Stimulated activated CD4-positive, alpha-beta T cell treated with anti-CD3 and anti-CD28 coated beads, TNF-alpha, amount 100 ng/mL, for 1 hour (primary cell): ENCODE measurements at places on chromosomes 2 and 18.

- DNase-seq = no peak
Measured at GRCh38 chr18:75269124-75269680, 58.6 kb downstream of the TSHZ1 start.

GRCh38 chr2:125479143-125479636 lies 1176.8 kb upstream of the GYPC start:
- no peak for DNase-seq

GRCh38 chr2:189799030-189799331 lies 14.7 kb downstream of the PMS1 start:
- no peak for DNase-seq

- DNase-seq = no peak
Measured at GRCh38 chr2:10923008-10923375, 11.3 kb downstream of the KCNF1 start.

- DNase-seq = no peak
Measured at GRCh38 chr2:98829581-98830270, 98.8 kb upstream of the MGAT4A start.

DNA sequence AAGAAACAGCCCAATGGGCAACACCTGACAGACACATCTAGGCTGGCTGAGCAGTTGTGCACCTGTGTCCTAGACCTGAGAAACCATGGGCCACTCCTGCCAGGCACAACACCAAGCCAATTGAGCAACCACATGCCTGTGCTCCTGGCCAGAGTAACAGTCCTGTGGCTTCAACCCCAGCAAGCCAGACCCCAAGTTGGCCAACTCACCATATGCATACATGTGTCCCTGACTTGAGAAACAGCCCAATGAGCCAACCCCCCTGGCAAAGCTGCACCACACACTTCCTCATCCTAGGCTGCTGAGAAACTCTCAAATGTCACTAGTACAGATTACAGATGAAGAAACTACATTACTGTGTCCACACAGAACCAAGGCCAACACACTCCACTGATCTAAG lies 36.6 kb downstream of the USP34 start:
- DNase-seq = no peak

DNA sequence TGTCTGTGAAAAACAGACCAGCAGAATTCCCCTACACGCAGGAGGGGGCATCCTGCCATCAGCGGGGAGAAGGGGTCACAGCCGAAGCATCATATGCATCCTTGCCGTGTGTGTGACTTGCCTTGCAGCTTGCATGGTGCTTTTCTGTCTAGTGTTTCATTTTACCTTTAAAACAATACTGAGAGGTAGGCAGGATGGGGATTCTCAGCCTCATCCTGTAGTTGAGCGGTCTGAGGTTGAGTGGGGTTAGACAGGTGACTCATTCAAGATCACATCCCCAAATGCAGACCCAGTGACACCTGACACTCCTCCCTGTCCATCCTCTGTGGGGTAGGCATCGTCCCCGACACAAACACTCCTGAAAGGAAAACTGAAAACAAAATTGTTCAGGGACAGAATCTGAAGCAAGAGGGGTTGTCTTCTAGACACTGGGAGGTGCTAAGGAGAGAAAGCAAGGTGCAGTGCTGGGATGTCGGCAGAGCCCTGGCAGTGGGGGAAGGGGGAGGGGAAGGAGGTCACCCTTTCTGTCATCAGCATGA lies 7.9 kb downstream of the ARL4C start:
- peak; percentile 57 for DNase-seq

GRCh38 chr2:57408587-57408986 lies 638.0 kb upstream of the VRK2 start:
- DNase-seq = no peak

DNA sequence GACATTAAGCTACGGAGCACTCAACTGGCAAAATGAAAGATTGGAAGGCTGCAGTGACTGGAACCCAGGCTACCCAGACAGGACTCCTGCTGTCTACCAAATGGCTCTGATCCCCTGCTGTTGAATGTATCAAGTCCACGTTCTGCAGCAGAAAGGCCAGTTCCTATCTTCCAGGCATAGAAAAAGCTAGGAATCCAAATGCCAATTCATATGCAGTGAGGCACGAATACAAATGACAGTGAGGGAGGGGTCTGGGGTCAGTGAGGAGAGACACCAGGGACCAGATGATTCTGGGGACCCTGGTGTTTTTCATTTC lies 5.3 kb downstream of the NRP2 start:
- DNase-seq = no peak

- DNase-seq = no peak
Measured at GRCh38 chr2:237324837-237325236, 89.1 kb downstream of the COL6A3 start.

DNA sequence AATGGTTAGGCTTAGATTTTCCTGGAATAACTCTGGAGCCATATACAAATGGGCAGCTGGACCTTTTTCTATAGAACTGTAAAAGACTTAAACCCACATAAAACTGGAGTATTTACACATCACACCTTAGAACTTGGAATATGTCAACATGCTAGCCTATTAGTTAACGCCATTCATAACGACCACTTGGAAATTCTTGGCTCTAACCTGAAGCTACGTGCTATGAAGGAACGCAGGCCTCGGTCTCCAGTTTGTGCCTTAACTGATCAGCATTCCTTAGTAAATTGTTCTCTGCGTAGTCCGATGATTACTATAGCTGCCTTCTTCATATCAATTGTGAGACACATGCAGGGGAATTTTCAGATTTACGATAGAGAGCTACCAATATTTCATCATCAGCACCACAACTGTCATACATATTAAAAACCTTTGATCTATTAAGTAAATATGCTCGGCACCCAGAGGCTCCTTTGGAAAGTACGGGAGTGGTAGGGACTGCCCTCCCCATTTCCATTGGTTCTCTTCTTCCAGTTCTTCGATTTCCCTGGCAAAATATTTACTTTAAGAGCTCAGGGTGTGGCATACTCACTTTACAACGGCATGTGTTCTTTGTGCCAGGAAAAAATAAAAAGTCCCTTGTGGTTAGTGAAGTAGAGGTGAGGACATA lies 17.5 kb upstream of the CCL20 start:
- no peak for DNase-seq

DNA sequence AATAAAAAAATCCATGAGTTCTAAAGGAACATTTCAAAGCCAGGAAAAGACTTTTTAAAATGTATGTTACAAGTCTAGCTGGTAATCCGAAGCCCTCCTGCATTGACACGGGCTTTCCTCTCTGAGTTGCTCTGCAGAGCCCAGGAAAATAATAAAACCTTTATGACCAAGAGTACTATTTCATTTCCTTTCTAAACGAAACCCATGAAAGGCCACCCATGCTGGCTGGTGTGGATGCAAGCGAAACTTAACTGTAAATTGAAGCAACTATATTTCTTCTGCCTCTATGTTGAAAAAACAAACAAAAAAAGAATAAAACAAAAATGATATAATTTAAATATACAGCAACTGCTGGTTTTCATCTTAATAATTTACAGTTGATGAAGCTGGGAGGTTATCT lies 41.3 kb upstream of the ZNF532 start:
- no peak for DNase-seq

GRCh38 chr2:110100480-110100879 lies 15.1 kb downstream of the MALL start:
- no peak for DNase-seq

DNA sequence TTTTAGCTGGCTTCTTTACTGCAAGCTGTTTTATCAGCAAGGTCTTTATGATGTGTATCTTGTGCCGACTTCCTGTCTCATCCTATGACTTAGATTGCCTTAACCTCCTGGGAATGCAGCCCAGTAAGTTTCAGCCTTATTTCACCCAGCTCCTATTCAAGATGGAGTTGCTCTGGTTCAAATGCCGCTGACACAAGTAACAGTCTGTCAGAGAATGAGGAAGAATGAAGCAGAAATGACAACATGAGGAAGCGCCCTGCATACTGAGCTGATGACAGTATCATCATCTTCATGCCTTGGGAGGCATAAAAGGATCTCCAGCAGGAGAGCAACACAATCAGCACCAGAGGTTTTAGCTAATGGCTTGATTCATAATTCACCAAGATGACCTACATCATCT lies 309.4 kb downstream of the NBAS start:
- no peak for DNase-seq

GRCh38 chr18:35457140-35457704 lies 40.5 kb downstream of the INO80C start:
- no peak for DNase-seq

DNA sequence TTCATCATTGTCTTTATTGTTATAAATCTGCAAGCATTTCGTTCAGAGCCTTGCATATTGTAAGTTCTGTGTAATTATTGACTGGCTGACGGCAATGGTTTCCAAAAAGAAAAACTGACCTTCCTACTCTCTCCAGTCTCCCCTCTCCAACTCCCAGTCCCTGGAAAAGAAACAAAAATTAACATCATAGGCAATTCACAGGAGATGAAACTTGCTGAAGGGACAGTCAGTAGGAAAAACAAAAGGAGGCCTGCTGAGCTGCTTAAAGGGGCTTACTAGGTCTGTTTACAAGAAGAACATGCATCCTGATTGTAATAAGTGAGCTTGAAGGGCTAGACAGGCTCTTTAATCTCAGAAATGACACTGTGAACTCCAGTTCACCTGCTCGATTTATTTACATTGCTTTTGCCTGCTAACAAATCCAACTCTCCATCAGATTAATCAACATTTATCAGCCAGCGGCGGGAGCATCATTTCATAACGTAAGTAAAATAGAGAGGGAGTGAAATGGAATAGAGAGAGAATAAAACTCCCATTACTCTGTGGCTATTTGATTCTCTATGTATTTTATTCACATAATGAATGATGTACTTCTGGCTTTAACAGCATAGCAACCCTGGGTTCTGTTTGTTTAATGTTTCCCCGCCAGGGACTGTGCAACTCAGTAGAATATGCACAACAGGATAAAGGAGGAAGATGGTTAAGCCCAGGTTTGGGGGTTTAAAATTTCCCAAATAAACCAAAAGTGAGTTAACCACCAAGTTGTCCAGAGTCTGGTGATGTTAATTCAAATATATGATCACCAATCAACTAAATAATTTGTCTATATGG lies 256.7 kb upstream of the SETBP1 start:
- no peak for DNase-seq

DNA sequence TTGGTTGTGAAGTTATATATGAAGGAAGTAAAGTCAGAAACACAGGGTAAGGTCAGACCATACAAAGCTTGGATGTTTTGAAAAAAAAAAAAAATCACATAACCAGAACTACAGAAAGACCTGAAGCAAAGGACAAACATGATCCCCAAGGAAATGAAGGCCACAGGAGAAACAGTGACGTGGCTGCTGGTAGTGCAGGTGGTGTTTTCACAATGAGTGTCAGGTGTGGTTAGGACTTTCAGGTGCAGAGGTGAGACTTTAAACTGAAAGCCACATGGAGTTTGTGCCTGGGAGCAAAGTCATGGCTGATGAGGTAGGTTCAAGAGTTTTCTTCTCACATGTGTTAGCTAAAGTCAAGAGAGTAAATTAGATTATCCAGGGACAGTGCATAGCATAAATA lies 270.7 kb downstream of the PIEZO2 start:
- no peak for DNase-seq

GRCh38 chr2:126953483-126953882 lies 54.8 kb downstream of the TEX51 start:
- no peak for DNase-seq

DNA sequence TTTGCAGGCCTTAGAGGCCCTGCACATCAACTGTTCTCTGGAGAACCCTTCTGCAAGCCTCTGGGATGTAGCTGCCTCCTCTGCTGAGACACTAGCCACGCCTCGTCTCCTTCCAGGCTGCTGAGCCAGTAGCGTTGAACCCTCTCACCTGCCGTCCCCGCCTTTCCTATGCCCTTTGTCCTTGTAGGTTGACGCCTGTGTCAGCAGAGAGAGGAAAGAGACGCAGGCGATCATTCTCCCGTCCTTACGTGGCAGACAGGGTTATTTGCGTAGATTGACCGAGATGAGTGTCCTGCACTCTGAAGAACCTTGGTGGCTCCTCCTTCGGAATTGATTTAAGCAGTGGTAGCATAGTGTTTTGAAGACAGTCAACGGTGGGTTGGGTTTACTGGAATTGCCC lies 27.8 kb downstream of the ID2 start:
- no peak for DNase-seq

- DNase-seq = no peak
Measured at GRCh38 chr18:2529154-2529553, 42.2 kb downstream of the METTL4 start.

DNA sequence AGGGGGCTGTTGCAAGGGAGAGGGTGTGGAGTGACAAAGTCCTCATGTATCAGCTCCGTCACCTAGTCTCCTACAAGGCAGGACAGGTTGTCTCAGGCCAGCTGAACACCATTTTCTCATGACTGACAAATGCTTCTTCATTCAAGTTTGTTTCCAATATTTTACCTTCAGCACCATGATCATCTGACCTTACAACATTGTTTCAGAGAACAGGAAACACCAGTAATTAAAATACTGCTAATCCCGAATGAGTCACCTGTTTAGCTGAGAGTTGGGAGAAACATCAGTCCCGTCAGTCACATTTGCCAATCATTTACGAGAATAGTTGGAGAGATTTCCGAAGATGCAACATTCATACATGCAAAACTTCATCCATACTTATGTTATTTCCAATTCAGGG lies 25.7 kb upstream of the SP5 start:
- DNase-seq = no peak

GRCh38 chr2:126733795-126734194 lies 77.8 kb downstream of the GYPC start:
- no peak for DNase-seq

DNA sequence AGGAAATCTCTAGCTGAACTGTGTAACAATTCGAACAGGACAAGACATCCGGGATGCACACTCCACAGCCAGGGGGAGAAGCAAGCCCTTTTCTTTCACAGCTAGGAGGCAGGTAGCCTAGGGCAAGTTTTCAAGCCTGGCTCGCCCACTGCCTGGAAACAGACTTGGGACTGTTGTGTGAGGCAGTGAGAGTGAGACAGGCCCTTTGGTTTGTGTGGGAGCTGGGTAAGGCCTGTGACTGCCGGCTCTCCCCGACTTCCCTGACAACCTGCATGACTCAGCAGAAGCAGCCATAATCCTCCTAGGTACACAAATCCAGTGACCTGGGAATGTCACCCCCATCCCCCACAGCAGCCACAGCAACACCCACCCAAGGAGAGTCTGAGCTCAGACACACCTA lies 179.7 kb downstream of the WDPCP start:
- no peak for DNase-seq

DNA sequence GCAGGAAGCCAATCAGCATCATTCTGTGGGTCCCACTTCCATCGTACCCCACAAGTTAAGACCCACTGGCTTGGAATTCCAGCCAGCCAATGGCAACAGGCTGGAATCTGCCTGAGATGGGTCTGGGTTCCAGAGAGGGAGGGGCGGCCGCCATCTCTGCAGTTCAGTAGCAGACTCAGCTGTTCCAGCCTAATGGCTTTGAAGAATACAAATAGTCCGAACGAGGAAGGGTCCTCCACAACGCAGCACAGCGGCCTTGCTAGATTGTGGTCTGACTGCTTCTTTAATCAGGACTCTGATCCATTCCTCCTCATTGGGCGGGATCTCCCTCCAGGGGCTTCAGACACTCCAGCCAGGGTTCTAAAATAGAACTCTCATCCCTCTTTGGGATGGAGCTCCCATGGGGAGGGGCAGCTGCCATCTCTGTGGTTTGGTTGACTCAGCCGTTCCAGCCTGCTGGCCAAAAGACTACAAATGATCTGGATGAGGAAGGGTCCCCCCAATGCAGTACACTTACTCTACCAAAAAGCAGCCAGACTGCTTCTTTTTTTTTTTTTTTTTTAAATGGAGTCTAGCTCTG lies 42.7 kb upstream of the PAIP2B start:
- no peak for DNase-seq
